ENCODE measurements at places on chromosomes 5 and 9.

DNA sequence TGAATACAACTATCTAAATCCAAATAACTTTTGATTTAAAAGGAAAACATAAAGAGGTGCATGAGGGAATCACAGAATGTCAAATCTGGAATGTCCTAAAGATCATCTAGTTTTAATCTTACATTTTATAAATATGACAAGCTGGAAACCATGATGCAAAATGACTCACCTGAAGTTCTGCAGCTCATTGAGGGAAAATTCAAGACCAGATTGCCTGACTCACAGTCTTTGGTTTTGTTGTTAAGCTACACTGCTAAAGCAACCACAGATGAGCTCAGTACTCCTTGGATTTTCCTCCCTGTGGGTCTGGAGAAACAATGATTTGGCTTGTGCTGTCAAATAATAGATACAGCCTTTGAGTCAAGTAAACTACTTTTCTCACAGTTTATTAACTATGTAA, 19.1 kb upstream of the EDIL3 start:
- peak; percentile 60 for DNase-seq

- DNase-seq: no peak
Observed at GRCh38 chr9:105511446-105511845, 46.5 kb upstream of the FKTN start.

- DNase-seq: peak; percentile 93
Observed at GRCh38 chr9:114804505-114804904, 1.3 kb downstream of the TNFSF15 start.

- no peak for DNase-seq
Observed at GRCh38 chr5:120546922-120547321, 82.8 kb downstream of the PRR16 start.

DNA sequence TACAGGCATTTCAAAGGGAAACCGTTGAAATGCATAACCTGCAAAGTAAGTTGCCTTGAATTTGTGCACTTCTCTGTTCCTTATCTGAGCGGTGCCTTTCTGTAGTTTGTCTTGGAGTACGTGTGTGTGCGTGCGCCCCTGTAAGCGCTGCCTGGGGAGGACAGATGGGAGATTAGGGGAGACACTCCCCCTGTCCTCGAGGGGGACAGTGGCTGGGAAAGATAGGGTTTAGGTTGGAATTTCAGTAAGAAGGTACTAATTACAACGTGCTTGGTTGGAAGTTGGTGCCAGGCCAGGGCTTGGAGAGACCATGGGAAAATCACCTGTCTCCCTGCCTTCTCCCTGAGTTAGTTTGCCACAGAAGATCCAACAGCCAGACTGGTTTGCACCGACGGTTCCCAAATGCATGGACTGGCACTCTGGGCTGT, 73.2 kb downstream of the PIK3R1 start:
- DNase-seq: peak; percentile 12

GRCh38 chr9:128992995-128993394, 35.1 kb downstream of the SH3GLB2 start:
- DNase-seq: no peak

DNA sequence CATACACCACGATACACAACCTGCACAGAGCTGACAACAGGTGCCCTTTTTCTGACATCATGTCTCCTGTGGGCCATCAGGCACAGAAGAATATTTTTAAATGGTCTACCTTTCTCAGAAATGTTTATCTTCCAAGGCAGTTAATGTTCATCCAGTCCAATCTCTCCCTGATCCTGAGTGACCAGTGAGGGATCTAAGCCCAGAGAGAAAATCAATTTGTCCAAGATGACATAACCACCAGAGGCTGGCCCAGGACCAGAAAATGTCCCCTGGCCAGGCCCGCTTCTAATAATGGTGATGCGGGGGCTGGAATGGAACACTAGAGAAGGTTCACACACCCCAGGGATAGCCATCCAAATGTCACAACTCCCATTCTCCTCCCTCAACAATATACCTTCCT, 357.9 kb upstream of the KIF2A start:
- no peak for DNase-seq

- DNase-seq: no peak
Observed at GRCh38 chr9:100309992-100310391, 42.8 kb downstream of the TEX10 start.

GRCh38 chr9:21030389-21031035, 928 bp downstream of the HACD4 start:
- peak; percentile 29 for DNase-seq

DNA sequence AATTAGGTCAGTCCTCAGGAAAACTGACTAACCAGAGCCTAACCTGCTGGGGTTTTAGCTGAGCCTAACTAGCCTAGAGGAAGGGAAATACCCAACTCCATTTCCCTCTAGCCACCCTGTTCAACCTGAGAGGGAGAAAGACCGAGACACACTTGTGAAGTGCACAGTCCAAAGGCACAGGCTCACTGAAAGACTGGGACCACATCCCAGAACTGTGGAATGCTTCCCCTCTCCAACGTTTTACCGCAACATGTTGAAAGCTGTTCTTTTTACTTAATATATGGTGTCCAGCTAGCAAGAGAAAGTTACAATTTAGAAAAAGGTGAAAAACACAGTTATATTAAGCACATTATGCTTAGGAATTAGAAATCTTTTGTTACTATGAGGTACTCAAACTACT, 76.8 kb upstream of the SIMC1 start:
- DNase-seq: no peak

- no peak for DNase-seq
Observed at GRCh38 chr9:37968228-37968701, 64.3 kb upstream of the SLC25A51 start.

GRCh38 chr5:161539016-161539415, 7.5 kb downstream of the GABRB2 start:
- no peak for DNase-seq

Measured in PC-9 (cell line).